Stromal cell of bone marrow (primary cell): ENCODE measurements at places on chromosomes 5 and 9.

GRCh38 chr5:161847941-161848391 lies at the start of gene GABRA1:
Gene GABRA1, plus strand, starts transcription at chr5:161848120. Its CDS starts 2,691 bp downstream, at chr5:161850811.
- no peak for DNase-seq

DNA sequence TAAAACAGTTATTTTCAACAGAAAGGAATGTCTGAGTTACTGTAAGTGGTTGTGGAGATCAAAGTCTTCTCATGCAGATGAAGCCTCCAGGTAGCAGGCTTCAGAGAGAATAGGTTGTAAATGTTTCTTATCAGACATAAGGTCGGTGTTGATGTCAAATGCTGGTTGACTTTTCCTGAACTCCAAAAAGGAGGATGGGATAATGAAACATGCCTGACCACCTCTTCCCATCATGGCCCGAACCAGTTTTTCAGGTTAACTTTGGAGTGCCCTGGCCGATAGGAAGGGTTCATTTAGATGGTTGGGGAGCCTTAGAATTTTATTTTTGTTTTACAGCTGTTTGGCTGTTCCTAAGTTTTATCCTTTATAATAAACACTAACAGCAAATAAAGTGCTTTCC lies 478.4 kb downstream of the ACTL7B start:
- no peak for DNase-seq

DNA sequence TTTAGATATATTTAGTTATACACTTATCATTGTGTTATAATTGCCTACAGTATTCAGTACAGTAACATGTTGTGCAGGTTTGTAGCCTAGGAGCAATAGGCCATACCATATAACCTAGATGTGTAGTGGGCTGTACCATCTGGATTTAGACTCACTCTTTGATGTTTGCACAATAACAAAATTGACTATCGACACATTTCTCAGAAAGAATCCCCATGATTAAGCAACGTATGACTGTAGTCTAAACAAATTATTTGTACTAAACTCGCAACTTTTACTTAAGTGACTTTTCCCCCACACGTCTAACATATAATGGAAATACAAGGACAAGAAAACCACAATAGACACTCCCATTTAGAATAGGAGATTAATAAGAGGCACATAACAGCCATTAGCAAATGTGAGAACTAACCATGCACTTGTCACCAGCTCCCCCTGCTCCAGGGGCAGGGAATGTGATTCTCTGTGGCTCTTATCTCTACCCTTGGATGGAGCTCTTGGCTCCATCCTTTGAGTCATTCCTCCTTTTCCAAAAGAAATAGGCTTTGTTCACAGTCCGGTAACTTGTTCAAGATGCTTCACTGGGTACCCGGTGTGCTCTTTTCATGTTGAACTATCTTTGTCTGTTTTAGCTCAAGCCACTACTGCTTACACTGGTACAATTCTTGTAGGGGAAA lies 8.7 kb upstream of the B4GALT1 start:
- no peak for DNase-seq

DNA sequence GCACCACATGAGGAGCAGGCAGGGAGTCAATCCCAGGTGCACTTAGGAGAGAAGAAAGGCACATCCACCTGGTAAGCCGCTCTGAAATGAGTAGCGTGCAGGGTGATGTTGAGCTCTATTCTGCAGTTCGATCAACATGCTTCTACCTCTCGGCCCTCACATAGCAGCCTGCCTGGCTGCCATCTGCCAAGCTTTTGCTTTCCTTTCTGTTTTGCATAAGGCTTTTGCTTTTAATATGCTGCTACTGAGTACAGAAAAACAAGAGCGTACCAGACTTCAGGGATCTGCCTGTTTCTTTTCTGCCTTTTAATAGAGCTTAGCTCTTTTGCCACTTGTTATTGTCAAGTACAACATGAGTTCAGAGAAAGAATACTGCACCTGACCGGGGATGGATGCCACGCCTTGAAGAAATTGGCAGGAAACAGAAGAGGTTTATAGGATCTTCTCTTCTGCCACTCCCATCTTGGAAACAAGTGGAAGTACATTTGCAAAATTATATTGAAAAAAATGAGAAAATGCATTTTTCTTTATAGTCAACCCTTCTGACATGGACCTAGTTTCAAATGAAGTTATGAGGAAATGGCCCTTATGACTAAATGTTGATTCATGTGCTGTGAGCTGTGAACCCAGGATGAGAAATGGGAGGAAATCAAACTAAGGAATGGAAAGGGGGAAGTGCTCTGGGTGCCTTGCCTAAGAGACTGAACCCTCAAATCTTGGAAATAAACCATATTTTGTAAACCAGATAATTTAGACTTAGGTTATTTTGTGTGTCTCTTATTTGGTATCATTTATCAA lies 4.0 kb upstream of the FCHO2 start:
- peak; percentile 81 for DNase-seq

- no peak for DNase-seq
These were observed 119.4 kb downstream of the CDH10 start for GRCh38 chr5:24525414-24525813.

- no peak for DNase-seq
These were observed 23.4 kb upstream of the GABRP start for GRCh38 chr5:170760113-170760512.

DNA sequence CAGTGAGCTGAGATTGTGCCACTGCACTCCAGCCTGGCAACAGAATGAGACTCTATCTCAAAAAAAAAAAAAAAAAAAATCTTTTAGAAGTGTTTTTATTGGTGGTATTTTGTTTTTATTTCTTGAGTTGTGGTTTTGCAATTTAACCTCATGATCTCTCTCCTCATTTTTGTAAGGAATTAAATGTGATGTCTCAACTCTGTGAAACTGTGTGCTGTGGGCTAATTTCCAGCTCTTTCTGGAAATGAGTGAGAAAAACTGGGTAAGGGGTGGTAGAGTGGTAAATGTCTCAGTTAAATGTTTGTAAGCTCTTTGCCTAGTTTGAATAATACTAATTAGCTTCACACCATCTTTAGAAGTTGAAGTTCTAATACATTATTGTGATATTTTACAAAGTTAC lies 29.0 kb downstream of the ACO1 start:
- DNase-seq = no peak

DNA sequence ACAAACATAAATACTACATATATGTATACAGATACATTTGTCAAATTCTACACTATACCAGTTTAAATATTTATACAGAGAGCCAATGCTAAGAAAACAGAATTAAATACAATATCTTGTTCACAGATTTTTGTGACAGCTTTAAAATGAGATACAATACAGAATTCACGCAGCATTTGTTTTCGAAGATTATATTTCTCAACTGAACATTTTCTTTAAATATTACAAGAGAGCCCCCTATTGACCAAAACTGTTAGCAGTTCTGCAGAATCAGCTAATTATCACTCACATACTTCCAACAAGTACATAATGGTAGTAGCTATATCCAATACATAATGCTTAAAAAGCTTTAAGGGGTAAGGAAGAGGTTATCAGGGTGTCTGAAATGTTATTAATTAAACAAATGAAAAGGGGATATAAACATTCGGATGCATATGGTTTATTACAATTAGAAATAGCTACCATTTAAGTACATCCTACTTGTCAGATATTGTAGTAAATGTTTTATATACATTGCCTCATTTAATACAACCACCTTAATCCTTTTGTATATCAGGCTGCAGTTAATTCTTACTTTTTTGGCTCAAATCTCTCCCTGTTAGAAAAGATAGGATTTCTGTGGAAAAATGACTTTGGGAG lies 31.7 kb downstream of the ZDHHC21 start:
- no peak for DNase-seq

DNA sequence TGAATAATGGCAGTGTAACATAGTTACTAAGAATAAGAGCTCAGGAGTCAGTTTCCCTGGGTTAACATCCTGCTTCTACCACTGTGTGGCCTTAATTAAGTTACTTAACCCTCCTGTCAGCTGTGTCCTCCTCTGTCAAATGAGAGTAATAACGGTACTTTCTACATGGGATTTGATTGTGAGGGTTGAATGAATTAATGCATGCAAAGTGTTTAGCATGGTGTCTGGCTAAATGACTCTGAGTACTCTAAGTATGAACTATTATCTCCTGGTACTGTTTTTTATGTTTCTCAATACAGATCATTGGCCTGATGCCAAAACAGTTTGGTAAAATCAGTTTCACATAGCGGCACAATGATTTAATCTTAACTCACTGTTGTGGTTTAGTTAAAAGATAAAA lies 19.6 kb downstream of the ZNF131 start:
- DNase-seq = no peak

- peak; percentile 13 for DNase-seq
These were observed 484 bp downstream of the GFM2 start for GRCh38 chr5:74766418-74766848.

DNA sequence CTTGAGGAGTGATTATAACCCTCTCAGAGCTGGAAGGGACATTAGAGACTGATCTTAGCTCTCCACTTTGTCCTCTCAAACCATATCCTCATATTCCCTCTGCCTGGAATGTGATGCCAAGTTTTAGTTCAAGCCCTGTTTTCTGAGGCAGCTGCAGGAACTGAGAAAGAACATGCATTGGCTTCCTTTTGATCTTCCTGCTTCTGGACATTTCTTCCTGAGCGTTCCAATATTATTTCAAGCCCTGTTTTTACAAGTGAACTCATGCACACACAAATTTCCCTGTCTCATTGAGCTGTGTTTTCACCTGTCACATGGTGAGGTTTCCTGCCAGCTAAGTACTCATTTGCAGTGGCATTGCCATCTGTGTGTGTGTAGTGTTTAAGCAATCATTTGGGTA lies 17.0 kb downstream of the FOCAD start:
- no peak for DNase-seq

GRCh38 chr9:125442452-125442851 lies 180.8 kb downstream of the GAPVD1 start:
- DNase-seq = no peak

GRCh38 chr5:103562453-103563157 lies at the start of gene NUDT12:
Gene NUDT12, minus strand, starts transcription at chr5:103562789. Its CDS starts 2,541 bp downstream, at chr5:103560248.
- DNase-seq = peak; percentile 65

- no peak for DNase-seq
These were observed 195.9 kb downstream of the TMEM38B start for GRCh38 chr9:105890046-105890822.

DNA sequence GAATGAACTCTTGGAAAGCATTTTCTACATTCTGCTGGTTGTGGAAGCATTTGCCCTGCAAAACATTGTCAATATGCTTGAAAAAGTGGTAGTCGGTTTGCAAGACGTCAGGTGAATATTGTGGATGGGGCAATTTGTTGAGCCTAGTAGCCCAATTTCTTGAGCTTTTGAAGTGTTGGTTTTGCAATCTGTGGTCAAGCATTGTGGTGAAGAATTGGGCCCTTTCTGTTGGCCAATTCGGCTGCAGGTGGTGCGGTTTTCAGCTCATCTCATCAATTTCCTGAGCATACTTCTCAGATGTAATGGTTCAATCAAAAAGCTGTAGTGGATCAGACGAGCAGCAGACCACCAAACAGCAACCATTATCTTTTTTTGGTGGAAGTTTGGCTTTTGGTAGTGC lies 426.8 kb upstream of the CDH9 start:
- DNase-seq = no peak

DNA sequence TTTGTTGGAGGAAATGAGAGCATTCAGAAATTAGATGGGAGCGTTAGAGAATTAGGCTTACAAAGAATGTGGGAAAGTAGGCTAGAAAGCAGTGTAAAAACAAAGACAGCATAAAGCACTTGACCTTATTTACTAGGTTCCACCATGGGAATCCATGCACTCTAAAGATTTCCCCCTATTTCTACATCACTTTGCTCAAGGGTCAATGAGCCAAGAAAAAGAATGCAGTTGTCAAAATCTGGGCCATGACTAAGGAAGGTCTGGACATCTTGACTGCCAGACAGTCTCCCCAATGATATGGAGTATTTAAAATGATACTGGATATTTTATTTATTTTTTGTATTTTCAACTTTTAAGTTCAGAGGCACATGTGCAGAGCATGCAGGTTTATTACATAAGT lies 3.4 kb downstream of the TLR4 start:
- DNase-seq = no peak

- no peak for DNase-seq
These were observed 149.6 kb downstream of the PRR16 start for GRCh38 chr5:120613729-120614128.

DNA sequence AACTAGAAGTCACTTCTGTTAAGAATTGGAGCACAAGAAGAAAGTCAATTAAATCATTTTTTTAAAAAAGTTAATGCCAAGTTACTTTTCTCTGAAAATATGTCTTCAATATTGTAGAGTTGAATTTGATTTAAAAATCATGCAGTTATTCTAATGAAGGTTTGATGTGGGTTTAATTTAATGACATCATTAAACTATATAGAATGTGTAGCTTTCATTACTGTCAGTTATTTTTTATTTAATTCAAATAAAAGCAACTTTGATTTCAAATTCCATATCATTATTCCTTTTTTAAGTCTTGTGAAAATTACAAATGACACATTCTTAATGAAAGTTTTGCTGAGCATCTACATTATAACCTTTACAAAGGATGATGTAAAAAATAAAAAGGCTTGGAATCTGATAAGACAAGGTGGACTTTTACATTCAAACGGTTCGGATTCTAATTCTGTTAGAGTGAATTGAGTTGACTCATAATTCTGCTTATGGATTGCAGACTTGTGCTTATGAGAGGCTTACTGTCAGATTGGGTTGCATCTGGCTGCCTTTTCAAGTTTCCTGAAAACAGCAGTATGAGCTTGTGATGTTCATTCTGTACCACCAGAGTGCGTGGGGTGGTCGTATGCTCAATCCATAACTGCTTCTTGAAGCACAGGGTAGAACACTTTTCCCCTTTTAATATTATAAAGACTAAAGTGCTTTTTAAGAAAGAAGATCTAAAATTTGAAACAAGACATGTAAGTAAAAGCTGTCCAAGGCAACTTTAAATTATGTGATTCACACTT lies 253.0 kb upstream of the ARRDC3 start:
- DNase-seq = no peak

GRCh38 chr5:156482818-156483217 lies 155.9 kb downstream of the SGCD start:
- no peak for DNase-seq

- DNase-seq = no peak
These were observed 634.0 kb downstream of the IRX1 start for GRCh38 chr5:4229414-4230292.
